OCI-LY7 (cell line): ENCODE measurements at places on chromosomes 7 and 10.
A peak's percentile ranks its signal among the peaks of the same experiment; 100 is the strongest.

DNA sequence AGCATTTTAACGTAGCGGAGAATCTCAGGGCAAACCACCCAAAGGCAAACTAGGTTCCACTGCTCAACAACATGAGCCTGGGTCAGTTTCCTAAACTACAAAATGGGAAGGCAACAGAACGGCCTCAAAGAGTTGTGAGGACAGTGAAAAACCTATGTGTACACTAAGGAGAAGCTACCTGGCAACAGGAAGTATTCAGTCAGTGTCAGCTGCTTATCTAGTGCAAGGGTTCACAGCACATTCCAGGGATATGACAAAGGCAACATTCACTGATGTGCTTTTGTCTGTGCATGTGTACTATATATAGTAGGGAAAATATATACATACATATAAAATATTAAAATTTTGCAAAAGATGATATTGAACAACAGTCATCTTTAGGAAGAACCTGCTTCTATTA, 17.2 kb downstream of the NUDCD3 start:
- DNase-seq, result no peak

DNA sequence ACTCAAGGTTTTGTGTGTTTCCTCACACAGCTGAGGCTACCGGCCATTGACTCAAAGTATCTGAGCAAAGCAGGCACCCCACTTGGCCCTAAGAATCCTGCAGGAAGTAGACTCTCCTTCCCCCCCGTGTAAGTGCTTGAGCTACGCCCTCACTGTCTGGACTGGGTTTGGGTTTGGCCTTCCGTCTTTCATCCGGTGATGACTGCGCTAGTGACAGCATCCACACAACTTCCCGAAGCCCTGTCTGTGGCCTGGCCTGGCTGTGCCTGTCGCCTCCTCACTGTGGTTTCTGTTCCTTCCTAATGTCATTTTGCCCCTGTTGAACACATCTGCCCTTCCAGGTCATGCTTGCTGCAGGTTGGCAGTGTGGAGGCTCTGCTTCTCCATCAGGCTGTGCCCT, 14.5 kb downstream of the C7orf57 start:
- no peak for DNase-seq

GRCh38 chr7:154767821-154768415, 235.0 kb downstream of the PAXIP1 start:
- no peak for DNase-seq

DNA sequence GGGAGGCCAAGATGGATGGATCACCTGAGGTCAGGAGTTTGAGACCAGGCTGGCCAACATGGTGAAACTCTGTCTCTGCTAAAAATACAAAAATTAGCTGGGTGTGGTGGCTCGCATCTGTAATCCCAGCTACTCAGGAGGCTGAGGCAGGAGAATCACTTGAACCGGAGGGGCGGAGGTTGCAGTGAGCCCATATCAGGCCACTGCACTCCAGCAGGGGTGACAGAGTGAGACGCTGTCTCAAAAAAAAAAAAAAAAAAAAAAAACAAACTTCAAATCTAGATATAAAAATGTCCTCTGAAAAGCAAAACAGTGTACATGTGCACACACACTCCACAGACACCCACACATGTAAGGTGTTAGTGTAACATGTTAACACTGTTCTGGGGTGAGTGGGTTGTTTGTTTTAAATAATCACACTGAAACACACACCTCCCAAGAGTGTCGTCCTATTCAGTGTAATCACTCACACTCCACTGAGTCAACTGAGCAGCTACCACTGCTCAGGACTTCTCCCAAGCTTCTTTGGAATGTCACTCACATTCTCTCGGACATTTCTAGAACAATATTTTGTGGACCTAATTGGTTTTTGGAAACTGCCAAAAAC, 12.8 kb upstream of the RGS10 start:
- DNase-seq, result no peak

DNA sequence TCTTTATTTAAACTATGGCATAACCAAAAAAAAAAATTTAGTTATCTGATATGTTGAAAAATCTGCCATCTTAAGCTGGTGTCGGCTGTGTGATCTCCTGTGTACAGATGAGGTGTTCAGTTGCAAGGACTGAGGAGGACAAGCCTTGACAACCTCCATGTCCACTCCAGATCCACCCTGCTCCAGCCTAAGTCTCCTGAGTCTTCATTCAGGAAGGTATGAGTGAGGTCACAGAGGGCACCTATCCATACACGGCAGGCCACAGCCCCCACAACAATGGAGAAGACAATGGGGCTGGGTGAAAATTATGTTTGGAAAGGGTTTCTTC, 16.1 kb downstream of the TARP start:
- no peak for DNase-seq

GRCh38 chr7:152076324-152076821, 50.9 kb downstream of the GALNT11 start:
- peak; percentile 40 for DNase-seq

DNA sequence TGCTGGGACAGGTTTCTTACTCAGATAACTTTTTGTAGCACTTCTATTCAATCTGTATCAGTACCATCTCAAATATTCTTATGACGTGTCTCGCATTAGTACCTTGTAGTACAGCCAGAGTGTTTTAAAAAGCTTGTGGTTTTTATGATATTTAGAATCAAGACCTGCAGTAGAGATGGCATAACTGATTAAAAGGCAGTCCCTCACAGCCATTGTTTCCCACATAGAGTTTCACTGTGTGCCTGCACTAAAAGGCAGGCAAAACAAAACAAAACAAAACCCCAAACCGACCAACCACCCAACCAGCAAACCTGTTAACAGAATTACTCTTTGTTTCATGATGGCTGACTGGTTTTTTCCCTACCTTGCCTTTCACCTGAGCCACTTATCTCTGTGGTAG, 221.3 kb upstream of the DGKB start:
- no peak for DNase-seq

DNA sequence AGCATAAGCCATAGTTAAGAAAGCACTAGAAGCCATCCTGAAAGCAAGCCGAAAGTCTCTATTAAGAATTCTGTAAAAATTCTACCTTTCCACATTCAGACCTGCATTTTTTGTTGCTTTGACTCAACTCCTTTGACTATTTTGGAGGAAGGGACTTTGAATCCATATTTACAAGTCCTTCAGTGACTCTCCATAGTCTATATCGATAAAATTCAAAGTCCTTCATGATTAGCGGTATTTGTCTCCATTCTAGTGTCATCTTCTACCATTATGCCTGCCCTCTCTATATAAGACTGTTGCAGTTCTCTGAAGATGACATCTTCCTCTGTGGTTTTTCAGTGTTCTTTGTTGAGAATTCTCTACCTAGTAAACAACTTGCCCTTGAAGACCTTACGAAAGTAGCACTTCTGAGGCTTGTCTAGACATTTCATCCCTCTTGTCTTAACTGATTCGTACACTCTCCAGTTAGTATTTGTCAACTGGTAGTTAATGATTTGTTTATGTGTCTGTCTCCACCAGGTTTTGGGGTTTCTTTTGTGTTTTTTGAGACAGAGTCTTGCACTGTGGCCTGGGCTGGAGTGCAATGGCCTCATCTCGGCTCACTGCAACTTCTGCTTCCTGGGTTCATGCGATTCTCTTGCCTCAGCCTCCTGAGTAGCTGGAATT, 1.7 kb downstream of the CCSER2 start:
- DNase-seq, result no peak

DNA sequence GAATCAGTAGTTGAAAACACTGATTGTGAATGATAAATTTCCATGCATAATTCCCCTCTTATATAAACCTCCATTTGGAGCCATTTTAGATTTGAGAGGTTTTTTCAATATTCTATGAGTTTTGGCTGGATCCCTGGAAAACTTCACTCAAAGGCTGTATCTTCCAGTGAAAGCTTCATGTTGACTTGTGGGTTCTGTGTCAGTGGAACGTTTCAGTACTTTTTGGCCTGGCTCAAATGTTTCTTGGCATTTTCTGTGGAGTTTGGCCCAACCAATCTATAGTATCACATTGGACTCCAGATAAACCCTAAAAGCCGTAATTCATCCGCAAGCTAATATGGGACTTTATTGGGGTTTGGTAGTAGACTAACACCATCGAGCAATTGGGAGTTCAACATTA, 172.6 kb upstream of the PRPS1L1 start:
- no peak for DNase-seq

DNA sequence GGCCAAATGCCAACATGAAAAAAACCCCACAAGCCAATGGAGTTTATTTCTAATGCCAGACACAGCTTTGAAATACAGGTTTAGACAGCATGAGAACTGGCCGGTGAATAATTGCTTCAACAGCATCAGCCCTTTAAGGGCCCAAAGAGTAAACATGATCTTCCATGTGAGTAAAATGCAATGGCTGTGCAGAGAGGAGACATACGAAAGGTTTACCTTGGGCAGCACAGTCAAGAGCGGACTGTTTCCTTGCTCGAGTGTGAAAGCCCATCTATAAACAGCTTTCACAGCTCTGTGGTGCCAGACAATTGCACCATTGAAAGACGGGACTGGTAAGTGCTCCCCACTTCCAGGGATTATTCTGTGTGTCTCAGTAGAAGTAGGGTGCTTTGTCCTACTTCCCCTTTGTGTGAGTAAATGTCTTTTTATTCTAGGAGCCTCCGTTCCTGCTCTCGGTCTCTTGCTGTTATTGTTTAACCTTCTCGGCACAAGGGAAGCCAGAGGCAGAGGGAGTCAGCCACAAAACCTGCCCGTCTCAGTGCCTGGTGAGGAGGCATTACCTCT, 77.8 kb upstream of the KAT6B start:
- DNase-seq, result no peak

- DNase-seq, result no peak
These were observed 65.2 kb downstream of the CALCR start for GRCh38 chr7:93509303-93509702.

- no peak for DNase-seq
These were observed 31.1 kb upstream of the MSMB start for GRCh38 chr10:46077141-46077554.

- no peak for DNase-seq
These were observed 567.0 kb downstream of the GFRA1 start for GRCh38 chr10:115706026-115706425.

GRCh38 chr10:98268694-98269431, 869 bp upstream of the LOXL4 start:
- no peak for DNase-seq

DNA sequence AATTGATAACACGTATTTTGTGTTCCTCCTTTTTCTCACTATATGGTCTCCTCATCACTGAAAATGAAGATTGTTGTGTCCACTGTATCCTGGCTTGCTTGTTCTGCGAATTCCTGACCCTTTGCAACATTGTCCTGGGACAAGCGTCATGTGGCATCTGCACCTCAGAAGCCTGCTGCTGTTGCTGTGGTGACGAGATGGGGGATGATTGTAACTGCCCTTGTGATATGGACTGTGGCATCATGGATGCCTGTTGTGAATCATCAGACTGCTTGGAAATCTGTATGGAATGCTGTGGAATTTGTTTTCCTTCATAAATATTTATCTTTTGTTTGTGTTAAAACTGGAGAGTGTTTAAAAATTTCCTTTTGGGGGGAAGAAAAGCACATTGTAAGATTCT, 93.7 kb downstream of the MDFIC start:
- no peak for DNase-seq

- no peak for DNase-seq
These were observed 71.5 kb downstream of the LRRC4 start for GRCh38 chr7:127959770-127960169.

DNA sequence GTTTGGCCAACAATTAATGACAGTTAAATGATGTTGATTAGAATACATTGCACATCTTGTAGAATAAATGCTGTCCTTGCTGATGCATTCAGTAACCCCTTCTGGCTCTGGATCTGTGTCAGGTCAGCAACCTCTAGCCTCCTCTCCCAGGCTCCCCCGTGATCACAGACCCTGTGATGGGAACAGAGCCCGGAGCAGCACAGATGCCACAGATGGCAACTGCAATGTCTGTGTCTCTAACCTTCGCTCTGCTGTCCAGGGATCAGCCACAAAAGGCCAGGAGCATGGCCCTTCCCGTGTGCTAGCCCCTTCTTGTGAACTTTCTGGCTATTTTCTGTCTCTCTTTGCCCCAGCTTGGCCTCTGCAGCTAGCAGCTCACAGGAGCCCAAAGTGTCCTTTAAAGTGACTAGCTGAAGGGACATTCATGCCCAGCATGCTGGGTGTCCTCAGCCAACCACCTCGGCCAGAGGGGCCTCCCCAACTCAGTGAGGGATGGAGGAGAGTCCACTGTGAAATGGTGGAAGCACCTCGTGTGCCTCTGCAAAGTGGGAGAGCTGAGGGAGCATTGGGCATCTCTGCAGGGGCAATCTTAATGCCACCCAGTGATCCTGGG, 167.0 kb upstream of the TCERG1L start:
- no peak for DNase-seq

GRCh38 chr7:105675934-105676371, 94.7 kb upstream of the EFCAB10 start:
- DNase-seq, result no peak

- no peak for DNase-seq
These were observed 72.8 kb upstream of the ADRA2A start for GRCh38 chr10:111004016-111004415.

GRCh38 chr10:133157662-133158436, 2.2 kb upstream of the KNDC1 start:
- no peak for DNase-seq

DNA sequence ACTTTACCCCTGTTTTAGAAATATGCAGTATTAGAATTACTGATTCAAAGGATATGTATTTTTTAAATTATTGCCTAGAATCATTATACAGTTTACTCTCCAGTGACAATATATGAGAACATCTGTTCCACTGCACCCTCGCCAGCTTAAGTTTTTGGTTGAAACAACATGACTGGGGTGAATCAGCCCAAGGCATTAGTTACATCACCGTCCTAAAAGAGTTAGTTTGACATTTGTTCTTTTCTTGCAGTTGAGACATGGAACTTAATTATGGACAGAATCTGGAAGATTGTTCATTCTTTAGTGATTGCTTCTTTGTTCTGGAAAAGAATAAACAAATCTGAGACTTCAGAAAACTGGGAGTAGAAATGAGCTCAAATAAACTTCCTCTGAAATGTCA, 167.3 kb upstream of the DKK1 start:
- no peak for DNase-seq

DNA sequence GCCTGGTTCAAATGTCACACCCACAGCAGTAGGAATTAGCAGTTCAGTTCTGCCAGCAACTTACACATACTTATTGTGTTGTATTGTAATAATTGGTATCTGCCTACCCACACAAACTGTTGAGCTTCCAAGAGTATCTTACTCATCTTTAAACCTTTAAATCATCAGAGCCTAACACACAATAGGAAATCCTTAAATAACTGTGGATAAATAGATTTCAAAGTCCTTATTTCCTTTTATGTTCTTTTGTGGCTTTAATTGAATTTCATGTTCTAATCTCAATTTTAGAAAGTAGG, 3.9 kb downstream of the CASD1 start:
- no peak for DNase-seq

DNA sequence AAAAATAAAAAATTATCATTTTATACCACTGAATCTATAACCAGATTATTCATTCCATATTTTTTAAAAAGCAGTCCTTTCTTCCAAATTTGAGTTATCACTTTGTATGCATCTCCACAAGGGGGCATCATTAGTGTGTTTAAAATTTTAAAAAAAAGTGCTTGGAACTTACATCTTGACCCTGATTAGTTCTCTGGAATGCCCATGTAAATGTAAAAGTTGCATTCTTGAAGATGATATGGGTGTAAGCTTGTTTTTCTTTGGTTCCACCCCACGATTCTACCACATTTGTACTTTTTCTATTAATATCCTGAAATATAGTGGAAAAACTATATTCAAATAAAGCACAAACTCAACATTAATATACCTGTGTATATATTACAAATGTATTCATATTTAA, 144.9 kb downstream of the ELAPOR2 start:
- DNase-seq, result peak; percentile 37
